ENCODE measurements at places on chromosomes 13 and 19.
A peak's percentile ranks its signal among the peaks of the same experiment; 100 is the strongest.

DNA sequence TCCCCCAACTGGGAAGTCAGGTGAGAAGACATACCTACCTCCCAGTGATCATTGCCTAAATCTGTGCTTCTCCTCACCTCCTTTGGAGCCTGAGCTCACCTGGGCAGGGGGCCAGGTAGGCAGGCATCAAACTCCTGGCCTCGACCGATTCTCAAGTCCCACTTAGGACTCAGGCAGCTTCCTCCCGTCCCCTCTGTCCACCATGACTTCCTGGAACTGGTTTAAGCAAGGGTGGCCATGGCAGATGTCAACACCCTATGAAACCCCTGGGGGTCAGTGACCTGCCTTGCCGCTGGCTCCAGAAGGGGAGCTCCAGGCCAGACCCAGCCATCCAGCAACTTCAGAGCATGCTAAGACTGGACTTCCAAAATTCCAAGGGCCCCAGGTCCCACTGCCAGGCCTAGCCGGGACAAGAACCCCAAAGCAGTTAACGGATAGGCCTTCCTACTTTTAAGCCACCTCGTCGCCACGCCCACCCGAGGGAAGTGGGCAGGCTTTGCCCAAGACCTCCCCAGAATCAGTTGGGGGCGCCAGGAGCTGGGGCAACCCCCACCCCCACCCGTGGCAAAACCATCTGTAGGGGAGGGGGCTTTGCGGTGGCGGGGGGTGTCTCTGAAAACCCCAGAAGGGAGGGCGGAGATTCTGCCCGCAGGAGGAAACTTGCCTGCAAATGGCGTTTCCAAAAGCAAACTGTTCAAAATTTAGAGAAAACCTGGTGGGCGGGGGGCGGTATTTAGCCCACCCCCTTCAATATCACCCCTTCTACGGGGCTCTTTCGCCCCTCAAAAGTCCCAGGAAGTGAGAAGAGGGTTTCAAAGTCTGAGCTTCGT, 657 bp downstream of the PLIN3 start:
- peak; percentile 75 for DNase-seq

DNA sequence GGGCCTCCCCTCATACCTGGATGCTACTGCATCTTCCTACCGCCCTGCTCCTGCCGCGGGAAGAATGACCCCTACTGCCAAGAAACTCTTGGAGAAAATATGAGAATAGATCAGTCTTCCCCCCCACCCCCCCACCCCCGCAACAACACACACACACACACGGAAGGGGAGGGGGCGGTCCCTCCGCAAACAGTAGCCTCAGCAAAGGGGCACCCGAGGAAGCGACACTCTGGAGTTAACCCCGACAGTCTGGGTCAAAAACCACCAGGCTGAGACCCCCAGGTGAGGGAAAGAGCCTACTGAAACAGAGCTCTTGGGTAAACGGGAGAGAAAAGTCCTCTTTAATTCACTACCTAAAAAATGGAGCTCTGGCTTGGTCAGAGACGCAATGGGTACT, 1.2 kb downstream of the MED26 start:
- DNase-seq = no peak

DNA sequence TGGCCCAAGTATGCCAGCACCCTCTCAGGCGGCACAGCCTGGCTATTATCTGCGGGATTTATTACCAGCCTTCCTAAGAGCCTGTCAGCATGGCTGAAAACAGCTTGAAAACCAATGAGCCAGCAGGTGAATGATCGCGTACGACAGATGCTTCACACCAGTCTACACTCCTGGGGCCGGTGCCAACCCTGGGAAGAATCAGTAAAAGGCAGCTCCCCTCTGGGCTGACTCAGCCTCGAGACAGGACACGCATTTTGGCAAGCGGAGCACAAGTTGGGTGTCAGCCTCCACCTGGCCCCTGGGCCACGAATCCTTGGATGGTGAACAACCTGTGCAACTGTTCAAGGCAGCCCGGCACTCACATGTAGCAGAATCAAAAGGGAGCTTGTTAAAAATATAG, 15.6 kb downstream of the EMP3 start:
- DNase-seq = no peak

DNA sequence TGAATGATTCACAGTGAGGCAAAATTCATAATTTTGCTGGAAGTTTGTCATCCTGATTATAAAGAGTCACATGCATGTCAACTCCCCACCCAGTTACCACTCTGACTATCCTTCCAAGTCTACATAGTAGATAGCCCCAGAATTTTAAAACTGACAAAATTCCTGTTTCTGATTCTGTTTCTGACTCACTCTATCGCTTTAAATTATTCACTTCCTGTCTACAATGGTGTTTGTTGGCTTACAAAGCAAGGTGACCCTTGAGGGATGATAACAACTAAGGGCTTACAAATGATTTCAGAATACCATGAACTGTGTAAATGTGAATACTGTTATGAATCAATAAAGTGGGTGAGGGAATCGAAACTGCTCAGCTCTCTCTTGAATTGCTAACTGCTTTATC, 98.7 kb upstream of the KL start:
- no peak for DNase-seq

- DNase-seq = no peak
These were observed 23.8 kb downstream of the TMED1 start for GRCh38 chr19:10812196-10812595.

- DNase-seq = no peak
These were observed 15.0 kb downstream of the PLIN4 start for GRCh38 chr19:4503132-4503824.

GRCh38 chr19:5693195-5694166, 3.4 kb downstream of the RPL36 start:
- DNase-seq = no peak

- no peak for DNase-seq
These were observed 11.5 kb upstream of the TNFSF9 start for GRCh38 chr19:6519289-6519688.

DNA sequence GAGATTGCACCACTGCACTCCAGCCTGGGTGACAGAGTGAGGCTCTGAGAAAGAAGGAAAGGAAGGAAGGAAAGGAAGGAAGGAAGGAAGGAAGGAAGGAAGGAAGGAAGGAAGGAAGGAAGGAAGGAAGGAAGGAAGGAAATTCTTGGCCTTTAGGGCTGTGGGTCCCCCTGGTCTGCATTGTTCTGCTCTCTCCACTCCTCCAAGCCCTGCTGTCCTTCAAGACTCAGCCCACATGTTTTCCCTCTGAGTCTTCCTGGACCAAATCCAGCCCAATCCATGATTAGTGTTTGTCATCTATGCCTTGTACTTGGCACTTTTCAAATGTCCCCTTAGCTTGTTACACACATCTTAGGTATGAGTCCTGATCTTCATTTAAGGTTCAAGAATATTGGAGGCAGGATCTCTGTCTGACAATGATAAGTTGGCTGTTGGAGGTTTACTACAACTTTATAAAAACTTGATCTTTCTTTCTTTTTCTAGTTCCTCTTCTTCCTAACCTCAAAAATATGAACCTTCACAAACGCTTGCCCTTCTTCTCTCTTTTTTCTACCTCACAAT, 48.8 kb upstream of the INTS6 start:
- peak; percentile 30 for DNase-seq

- DNase-seq = no peak
These were observed 5.3 kb downstream of the RGS9BP start for GRCh38 chr19:32680986-32681385.

DNA sequence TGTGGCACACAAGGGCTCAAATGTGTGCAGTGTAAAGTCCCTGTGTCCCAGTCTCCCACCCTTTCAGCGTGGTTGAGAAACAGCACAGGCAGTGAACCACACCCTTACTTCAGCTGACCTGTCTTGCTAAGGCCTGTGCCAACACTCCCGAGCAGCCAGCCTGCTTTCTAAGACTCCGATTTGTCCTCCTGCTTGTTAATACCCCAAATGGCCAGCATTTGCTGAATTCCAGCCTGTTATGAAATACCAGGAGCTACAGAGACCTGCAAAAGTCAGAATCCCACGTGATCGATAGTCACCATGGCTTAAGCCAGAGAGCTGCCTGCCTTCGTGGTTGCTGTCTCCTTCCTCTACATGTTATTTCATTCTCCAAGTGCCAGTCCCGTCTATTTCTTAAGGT, 200.5 kb downstream of the FGF9 start:
- DNase-seq = no peak

- no peak for DNase-seq
These were observed 720.7 kb downstream of the DIAPH3 start for GRCh38 chr13:59442944-59443486.

- DNase-seq = peak; percentile 78
These were observed 15.1 kb downstream of the CC2D1A start for GRCh38 chr19:13920940-13921747.

DNA sequence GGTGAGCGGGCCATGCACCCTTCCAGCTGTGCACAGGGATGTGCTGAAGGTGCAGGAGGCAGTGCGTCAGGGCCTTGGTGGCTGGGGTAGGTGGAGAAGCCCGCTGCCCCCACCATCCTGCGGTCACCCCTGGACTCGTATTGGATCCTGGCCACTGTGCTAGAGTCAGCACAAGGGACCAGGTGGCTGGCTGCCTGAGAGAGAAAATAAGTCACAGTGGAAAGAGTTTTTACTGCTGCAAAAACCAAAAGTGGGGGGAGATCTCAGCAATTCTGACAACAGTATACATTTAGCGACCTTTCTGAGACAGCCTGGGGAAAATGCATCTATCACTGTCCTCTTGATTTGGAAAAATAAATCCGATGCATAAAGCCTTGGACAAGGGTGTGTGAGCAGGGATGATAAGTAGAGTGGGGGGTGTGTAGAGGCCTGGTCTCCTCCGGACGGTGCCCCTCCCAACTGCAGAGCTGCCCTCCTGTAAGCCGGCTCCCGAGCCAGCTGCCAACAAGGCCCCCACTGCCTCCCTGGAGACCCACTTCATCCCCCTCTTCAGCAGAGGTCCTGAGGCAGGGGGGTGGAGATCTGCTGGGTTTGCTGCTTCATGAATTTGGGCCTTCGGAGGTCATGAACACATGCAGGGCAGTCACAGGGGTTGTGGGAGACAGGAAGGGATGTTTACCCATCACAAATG, 84.2 kb downstream of the SLC7A1 start:
- DNase-seq = no peak

GRCh38 chr19:4379383-4380253, 20.7 kb downstream of the SH3GL1 start:
- DNase-seq = no peak

DNA sequence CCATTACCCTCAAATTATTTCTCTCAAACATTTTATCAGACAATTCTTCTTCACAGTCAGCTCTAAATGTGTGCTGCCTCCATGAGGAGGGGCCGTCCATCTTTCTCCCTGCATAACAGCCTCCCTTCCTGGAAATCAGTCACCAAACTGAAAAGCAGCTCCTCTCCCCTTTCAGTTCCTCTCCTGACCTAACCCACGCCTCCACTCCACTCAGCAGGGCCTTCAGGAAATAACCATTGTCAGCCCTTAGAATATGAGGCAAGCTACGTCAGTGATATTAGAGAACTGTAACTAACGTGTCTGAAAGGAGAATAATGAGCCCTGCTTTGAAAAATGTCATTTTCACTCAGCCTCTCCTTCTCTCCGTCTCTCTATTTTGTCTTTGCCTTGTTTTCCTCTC, 116.2 kb downstream of the OLFM4 start:
- no peak for DNase-seq
